T-cell (primary cell): ENCODE measurements at places on chromosomes 16 and 17.

DNA sequence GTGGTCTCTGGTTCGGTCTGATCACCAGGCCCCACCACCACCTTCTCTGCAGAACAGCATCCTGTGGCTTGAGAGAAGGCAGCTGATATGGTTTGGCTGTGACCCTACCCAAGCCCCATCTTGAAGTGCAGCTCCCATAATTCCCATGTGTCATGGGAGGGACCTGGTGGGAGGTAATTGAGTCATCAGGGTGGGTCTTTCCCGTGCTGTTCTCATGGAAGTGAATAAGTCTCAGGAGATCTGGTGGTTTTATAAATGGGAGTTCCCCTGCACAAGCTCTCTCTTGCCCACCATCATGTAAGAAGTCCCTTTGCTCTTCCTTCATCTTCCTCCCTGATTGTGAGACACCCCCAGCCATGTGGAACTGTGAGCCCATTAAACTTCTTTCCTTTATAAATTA, 352.3 kb upstream of the CDH5 start:
- H3K4me3 ChIP-seq: no peak overlapping the region
- no peak overlapping the region for H3K27ac ChIP-seq
- no peaks in the 10 kb centered on the region for H3K27me3 ChIP-seq
- H3K36me3 ChIP-seq: no peaks in the 10 kb centered on the region
- H3K4me1 ChIP-seq: no peaks in the 10 kb centered on the region

- no peak overlapping the region for H3K27ac ChIP-seq
- DNase-seq: peak; percentile 7
- no peaks in the 10 kb centered on the region for H3K36me3 ChIP-seq
- no peaks in the 10 kb centered on the region for H3K4me1 ChIP-seq
- H3K4me3 ChIP-seq: no peak overlapping the region
- no peaks in the 10 kb centered on the region for H3K27me3 ChIP-seq
Measured at GRCh38 chr17:37791447-37792399, 46.9 kb upstream of the HNF1B start.

DNA sequence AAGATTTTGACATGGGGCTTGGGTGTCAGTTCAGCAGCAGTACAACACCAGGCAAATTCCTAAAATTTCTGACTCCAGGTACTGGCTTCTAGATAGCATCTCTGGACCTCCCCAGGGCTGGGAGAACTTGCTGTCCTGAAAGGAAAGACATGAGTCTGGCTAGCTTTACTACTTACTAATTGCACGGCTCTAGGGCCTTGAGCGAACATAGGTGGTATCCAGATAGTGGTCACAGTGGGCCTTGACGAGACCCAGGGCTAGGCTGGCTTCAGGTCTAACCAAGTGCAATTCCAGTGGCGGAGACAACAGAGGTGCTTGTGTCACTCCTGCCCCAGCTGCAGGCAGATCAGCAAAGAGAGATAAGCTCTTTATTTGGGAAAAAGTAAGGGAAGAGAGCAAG, 16.4 kb upstream of the SLC13A5 start:
- no peak overlapping the region for H3K4me3 ChIP-seq
- no peak for DNase-seq
- no peaks in the 10 kb centered on the region for H3K4me1 ChIP-seq
- no peak overlapping the region for H3K27ac ChIP-seq

DNA sequence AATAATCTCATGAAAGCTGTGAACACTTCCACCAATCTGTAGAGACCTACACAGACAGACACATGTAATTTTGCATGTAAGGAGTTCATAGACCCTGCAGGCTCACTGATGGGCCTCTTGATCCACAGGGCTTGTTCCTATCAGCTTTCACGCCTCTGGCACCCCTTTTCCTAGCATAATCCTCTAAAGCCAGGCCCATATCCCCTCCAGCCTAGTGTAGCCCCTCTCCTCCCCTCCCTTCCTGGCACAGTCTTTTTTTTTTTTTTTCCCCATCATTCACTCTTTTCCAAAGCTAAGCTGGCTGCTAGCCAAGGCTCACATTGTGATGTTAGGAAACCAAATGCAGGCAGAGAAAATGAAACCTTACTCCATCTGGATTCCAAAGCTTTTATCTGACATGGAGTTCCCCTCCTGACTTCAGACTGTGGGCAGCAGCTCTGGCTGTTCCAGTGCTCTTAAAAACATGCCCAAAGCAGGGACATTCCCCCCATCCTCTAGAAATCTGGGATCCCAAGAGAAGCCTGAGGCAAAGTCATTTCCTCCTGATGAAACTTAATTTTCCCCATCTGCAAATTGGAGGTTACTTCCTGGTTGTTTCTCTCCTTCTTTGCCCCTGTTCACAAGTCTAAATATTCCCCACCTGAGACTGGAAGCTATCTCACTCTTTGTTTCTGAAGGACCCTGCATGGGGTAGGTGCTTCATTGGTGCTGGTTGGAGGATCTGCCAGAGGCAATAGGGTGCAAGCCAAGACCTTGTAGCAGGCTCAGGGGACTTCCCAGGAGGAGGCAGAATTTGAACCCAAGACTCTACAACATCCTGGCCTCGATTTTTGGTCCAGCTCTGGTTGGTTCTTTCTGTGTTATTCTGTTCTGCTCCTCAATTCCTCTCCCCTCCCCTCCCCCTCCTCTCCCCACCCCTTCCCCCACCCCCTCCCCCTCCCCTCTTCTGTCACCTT, 9.9 kb upstream of the CCL5 start:
- H3K4me3 ChIP-seq: no peak overlapping the region
- no peaks in the 10 kb centered on the region for H3K27me3 ChIP-seq
- peak; percentile 58 for DNase-seq
- peaks cover 2% of the 10 kb centered on the region for H3K4me1 ChIP-seq
- no peaks in the 10 kb centered on the region for H3K36me3 ChIP-seq
